ENCODE measurements at places on chromosomes 3 and 15. TPM values are rescaled to one million over a fixed set of nuclear protein-coding genes. Genes with fewer than 3 reads are reported as not detected.

Gene PAK6
- 7.0 TPM for total RNA-seq

Gene ALDH1A2
- 231 TPM for total RNA-seq

DNA sequence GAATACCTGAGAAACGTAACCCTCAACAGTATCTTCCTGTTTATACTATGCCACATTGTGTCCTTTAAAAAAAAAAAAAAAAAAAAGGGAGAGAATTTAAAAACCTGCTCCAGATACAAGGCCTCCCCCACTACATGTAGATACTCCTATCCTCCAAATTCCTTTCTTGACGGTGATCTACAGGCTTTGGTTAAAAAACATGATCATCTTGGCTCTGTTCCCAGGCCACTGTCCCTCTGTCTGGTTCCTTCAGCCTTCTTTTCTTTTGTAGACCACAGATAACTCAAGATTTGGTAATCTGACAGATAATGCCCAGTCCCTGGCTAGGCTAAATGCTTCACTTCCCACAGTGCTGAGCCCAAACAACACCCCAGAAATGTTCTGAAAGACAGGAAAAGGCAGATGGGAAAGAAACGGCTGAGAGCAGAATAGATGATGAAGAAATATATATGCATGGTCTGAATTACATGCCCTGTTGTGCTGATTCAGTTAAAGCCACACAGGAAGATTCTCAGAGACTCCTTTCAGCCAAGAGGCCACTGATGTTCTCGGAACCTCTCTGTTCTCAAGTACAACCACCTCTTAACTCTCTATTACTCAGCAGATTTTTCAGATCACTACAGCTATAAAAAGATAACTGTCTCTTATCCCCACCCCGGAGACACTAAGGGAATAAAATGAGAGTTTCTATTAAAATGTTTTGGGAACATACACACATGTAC lies 48.3 kb downstream of the NPTN start:
- no peaks in the 10 kb centered on the region for H3K27me3 ChIP-seq
- H3K4me3 ChIP-seq, result no peak overlapping the region
- H3K4me1 ChIP-seq, result no peaks in the 10 kb centered on the region
- no peak for DNase-seq
- H3K27ac ChIP-seq, result no peak overlapping the region

GRCh38 chr3:6867269-6867668 lies 6.4 kb downstream of the GRM7 start:
- H3K36me3 ChIP-seq, result no peaks in the 10 kb centered on the region
- H3K4me1 ChIP-seq, result no peaks in the 10 kb centered on the region
- no peaks in the 10 kb centered on the region for H3K27me3 ChIP-seq
- no peak overlapping the region for H3K27ac ChIP-seq

- H3K27ac ChIP-seq, result peak overlapping the region; percentile 60
- peaks cover 5% of the 10 kb centered on the region for H3K36me3 ChIP-seq
- no peak overlapping the region for H3K4me3 ChIP-seq
- no peak for DNase-seq
Observed at GRCh38 chr3:37183976-37184375, 9.6 kb upstream of the LRRFIP2 start.
